Activated T-helper 9 cell treated with anti-CD3 and anti-CD28 coated beads, Interleukin-2, amount 50 U/mL, for 16 hours (primary cell): ENCODE measurements at places on chromosomes 3 and 15.

DNA sequence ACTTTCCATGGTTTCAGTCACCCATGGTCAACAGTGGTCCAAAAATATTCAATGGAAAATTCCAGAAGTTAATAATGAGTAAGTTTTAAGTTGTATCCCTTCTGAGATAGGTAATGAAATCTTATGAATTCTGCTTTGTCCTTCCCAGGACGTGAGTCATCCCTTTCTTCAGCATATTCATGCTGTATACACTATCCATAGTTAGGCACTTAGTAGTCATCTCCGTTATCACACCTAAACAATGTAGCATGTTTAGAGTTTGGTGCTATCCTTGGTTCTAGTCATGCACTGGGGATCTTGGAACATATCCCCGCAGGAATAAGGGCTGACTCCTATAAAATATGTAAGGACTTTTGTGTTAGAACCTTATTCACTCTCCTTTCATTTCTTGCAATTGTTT lies 153.2 kb downstream of the UNC13C start:
- no peak for DNase-seq

GRCh38 chr15:97902140-97902780 lies 58.2 kb upstream of the ARRDC4 start:
- no peak for DNase-seq

- no peak for DNase-seq
These were observed 244.6 kb downstream of the STXBP5L start for GRCh38 chr3:121152573-121152972.

- DNase-seq, result no peak
These were observed 287.3 kb downstream of the UBE2E2 start for GRCh38 chr3:23490459-23490858.

DNA sequence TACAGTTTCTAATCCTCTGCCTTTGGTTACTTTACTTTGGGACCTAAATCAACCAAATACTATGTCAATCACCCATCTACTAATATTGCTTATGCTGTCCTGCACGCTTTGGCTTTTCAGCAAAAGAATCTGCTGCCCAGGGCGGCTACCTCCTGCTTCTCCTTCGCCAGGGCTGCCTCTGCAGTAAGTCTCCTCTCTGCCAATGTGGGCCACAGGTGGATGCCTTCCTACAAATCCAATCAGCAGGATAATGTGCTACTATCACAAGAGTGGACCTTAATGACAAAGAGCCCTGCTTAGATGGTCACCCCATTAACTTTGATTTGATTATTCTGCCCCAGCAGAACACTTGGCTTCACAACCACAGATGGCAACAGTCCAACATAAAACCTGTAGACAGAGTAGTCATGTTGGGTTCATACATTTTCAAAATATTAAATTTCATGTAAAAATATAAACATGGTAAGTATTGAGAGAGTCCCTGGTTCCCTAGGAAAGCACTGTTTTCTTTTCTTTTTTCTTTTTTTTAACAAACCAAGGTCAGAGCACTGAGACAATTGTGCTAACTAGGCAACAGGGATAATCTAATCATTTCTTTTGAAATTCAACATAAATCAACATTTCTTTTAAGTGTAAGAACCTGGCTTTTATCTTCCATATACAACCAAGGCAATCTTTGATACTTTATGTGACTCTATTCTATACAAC lies 298.3 kb downstream of the ZBTB20 start:
- no peak for DNase-seq

GRCh38 chr3:104428337-104428925 lies 938.3 kb upstream of the ALCAM start:
- DNase-seq, result no peak

DNA sequence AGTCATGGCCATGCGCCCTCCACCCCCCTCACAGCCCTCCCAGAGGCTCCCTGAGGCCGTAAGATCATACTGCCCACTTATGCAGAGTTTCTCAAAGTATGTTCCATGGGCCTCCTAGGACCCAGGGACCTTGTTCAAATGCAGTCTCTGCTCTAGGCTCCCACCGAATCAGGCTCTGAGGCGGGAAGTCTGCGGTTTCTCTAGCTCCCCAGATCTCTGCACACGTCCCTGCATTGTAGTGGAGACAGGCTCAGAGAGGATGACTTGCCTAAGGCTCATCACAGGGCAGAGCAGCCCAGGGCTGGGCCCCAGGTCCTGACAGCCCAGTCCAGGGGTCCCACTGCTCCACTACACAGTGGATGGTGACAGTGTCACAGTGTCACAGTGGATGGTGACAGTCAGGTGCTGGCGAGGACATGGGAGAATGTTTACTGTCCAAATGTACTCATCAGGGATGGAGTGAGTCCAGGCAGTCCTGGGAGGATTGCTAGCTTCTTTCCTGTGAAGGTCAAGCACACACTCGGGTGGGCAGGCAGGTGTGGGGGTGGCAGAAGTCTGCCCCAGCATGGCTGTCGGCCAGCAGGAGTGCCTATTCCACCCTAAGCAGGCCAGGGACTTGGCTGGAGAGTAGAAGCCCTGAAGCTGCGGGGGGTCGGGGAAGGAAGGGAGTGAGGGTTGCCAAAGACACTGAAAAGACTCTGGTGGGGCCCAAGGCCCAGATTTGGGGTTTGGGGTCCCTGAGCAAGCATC lies 12.4 kb downstream of the ANKRD63 start:
- no peak for DNase-seq

GRCh38 chr3:187742351-187743171 lies 2.7 kb downstream of the BCL6 start:
- DNase-seq, result no peak

DNA sequence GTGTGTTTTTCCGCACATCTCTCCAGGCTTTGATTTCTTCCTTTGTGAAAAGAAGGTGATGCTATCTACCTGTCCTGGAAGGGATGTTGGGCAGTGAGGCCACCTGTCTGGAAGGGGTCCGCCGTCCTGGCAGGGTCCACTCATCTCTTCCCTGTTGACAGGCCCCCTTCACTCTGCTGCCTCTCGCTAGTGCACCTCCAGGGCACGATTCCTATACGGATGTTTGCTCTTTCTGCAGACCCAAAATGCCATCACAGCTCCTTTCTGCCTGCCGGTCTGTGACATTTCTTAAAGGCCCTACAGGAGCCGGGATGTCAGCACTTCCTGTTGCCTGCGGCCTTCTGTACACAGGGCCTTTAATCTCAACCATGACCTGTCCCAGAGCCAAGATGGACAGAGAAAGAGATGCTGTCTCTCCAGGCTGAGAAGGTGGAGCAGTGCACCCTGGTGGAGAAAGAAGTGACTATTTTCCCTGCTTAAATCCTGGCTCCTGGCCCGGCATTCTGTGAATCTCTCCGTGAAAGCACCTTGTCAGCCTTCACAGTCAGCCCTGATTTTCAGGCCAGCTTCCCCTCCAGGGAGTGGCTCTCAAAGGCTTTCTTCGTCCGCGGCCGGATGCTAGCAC lies 7.4 kb downstream of the FAM3D start:
- DNase-seq, result no peak

- no peak for DNase-seq
These were observed 61.3 kb downstream of the ZDHHC19 start for GRCh38 chr3:196149831-196150301.

GRCh38 chr3:150213577-150213976 lies 194.5 kb upstream of the TSC22D2 start:
- DNase-seq, result no peak

DNA sequence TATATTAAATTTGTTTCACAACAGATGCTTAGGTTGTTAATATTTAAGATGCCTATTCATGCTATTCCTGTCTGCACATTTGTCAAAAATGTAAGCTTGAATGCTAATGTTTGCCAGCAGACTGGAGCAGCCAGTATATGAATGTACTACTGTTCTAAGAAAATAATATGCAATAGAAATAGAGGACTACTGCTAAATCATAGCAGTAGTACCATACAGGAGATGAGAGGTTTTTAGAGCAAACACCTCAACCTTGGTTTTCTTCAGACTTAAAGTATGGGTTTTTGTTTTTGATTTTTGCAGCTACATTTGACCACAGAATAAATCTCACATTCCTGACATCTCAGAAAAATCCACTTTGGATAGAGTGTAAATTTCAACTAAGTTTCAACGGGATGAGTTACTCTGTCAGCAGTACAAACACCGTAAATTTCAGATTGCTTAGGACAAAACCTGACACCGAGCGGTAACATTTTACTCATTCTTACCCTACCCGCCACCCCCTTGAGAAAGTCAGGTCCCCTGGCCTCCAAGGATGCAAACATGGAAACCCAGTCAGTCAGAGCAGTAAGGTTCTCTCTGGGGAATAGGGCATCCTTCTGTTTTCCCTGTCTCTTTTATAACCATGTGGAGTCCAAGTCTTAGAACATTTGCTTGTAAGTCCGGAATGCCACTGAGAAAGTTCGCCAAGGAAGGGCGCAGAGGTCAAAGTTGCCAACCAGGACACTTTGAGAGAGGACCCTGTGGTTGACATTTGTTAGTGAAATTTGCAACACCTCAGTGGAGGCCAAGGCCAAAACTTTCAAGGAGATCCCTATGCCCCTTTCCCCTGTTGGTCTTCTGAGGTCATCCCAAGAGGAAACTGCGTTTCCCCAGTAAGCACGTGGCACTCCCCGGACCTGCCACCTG lies 17.9 kb upstream of the SATB1 start:
- no peak for DNase-seq

GRCh38 chr3:34948517-34948916 lies 690.8 kb upstream of the ARPP21 start:
- DNase-seq, result no peak

DNA sequence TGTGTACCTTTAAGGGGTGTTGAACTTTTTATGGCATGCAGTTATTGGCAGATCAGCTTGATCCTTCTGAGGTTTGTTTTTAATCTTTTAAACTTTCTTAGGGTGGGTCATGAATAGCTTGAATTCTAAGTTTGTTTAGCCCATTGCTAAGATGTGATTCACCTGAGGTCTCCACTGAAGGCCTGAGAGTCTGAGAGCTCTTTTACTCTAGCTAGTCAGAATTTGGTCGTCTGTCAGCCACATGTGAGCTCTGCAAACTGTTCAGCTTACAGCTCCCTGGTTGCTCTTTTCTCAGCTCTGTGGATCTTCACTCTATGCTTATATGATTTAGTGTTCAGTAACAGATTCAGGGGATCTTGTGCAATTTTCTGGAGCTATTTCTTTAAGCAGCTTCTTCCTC lies 161.3 kb downstream of the ABHD5 start:
- no peak for DNase-seq

DNA sequence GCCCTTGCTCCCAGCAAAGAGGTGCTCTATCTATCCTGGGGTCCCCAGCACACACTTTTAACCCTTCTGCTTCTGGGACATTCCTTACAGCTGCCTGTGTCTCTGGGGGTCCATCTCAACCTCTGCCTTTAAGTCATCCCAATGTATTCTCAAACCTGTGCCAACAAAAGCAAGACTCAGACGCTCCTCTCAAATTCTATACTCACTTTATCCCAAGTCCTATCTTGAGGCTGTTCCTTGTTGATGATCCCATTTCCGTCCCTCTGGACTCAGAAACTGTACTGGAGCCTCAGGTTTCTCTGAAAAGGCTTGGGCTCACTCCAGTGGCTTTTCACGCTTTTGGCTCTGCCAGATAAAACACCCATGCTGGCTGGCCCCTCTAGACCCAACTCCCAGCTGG lies 69.7 kb downstream of the XXYLT1 start:
- no peak for DNase-seq

- DNase-seq, result no peak
These were observed 290.5 kb upstream of the VEPH1 start for GRCh38 chr3:157793745-157794144.

- DNase-seq, result no peak
These were observed 52.4 kb downstream of the IL20RB start for GRCh38 chr3:137010137-137010536.

- no peak for DNase-seq
These were observed 150.5 kb upstream of the LRRFIP2 start for GRCh38 chr3:37324850-37325321.

DNA sequence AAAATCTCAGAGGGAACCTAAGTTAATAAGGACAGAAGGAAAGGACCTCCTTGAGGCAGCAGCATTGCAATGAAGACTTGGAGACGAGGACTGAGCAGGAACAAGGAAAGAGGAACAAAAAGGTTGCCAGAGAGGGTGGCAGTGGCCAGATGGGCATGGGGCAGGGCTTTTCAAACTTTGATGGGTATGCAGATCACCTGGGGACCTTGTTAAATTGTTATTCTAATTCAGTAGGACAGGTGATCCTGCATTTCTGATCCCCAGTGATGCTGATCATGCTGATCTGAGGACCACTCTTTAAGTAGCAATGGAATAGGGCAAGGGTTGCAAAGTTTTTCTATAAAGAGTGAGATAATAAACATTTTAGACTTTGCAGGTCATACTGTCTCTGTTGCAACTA lies 11.1 kb downstream of the COL6A6 start:
- no peak for DNase-seq

GRCh38 chr3:175186511-175186910 lies 327.4 kb downstream of the NAALADL2 start:
- no peak for DNase-seq

DNA sequence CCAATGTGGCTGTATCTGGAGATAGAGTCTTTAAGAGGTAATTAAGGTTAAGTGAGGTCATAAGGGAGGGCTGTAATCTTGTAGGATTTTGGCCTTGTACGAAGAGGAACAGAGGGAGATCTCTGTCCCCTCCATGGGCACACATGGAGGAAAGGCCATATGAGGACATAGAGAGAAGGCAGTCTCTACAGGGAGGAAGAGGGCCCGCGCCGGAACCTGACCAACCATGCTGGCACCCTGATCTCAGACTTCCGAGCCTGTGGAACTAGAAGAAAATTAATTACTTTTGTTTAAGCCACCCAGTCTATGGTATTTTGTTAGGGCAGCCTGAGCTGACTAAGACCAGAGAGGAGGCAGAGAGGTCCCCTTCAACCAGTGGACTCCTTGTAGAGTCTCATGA lies 17.7 kb upstream of the MRPS22 start:
- no peak for DNase-seq

DNA sequence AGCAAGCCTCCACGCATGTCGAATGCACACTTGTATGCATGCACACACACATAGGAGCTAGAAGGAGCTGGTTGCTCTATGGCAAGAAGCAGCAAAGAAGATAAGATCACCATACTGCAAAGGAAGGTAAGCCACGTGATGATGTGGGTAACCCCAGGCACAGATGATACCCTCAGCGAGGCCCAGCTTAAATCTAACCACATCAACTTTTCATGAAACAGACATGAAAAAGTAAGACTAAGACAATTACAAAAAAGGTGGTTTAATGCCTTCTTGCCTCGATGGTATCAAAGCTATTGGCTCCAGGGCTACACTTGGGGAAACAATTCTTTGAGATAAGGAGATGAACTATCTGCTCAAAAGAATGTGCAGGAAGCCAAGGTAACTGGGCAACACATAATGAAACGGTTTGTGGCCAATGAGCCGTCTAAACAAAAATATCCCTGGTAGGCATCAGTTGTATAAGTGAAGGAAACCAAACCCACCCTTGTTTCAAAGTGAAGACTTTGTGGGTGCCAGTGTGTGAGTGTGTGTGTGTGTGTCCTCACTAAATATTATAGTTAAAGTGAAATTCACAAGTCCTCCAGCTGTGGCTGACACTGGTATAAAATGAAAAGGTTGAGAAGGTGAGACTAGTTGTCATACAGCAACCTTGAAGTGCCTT lies 365.7 kb upstream of the ICE2 start:
- peak; percentile 29 for DNase-seq

- no peak for DNase-seq
These were observed 3.9 kb downstream of the RPL35A start for GRCh38 chr3:197953881-197954280.

GRCh38 chr3:122260206-122260605 lies 64.8 kb upstream of the CSTA start:
- no peak for DNase-seq
